Kidney epithelial cell (primary cell): ENCODE measurements at places on chromosomes 7 and 10. TPM values are rescaled to one million over a fixed set of nuclear protein-coding genes. Genes with fewer than 3 reads are reported as not detected.

SEC23IP gene
- total RNA-seq, result 25.6 and 28.9 TPM in 2 replicates

DNA sequence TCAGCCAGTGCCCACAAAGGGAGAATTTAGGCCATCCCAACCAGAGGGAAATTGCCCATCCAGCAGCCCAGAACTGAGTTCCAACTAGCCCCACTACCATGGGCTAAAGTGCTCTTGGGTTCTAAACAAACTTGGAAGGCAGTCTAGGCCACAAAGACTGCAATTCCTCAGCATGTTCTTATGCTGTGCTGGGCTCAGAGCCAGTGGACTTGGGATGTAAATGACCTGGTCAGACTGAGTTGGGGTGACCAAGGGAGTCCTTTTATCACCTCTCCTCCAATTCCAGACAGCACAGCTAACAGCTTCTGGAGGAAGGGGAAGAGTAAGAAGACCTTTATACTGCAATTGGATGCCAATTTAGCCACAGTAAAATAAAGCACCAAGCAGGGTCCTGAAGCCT is 607.2 kb upstream of the KCND2 start:
- peak; percentile 1 for DNase-seq

DNA sequence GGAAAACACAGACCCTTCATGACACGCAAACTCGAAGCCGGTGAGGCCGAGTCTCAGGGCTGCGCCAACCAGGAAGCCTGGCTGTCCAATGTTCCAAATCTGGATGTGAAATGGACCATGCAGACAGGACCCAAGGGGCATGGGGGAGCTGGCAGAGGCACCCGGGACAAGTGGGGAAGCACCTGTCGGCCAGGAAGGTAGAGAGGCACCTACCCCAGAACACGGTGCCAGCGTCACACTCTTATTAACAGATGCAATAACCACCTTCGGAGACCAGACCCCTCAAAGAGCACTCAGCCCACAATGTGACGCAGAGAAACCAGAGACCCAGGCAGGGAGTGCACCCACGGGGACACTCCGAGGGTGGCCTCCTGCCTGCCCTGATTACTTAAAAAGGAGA is 88.3 kb upstream of the PDGFA start:
- DNase-seq, result no peak

GRCh38 chr7:2955269-2955668 is 88.4 kb downstream of the CARD11 start:
- DNase-seq, result no peak

GFRA1 gene
- total RNA-seq, result 1.6 and 1.7 TPM in 2 replicates

ZNF37A gene
- total RNA-seq, result 10.8 and 12.9 TPM in 2 replicates

DNA sequence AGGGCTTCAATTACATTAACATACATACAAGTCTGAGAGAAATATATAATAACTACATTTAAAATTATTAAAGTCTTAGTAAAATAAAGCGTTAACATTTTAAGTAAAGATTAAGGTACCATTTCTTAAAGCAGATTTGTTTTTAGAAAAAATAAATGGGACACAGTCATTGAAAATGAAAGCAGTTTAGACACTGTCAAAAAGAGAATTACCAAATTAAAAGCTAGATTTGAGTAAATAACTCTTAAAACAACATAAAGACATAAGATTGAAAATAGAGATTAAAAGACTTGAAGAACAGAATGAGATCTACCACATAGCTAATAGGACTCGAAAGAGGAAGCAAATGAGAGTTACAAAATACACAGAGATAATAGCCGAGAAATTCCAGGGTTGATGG is 562.2 kb upstream of the FOXK1 start:
- no peak for DNase-seq

GRCh38 chr10:7030134-7030855 is 380.5 kb downstream of the SFMBT2 start:
- no peak for DNase-seq

DNA sequence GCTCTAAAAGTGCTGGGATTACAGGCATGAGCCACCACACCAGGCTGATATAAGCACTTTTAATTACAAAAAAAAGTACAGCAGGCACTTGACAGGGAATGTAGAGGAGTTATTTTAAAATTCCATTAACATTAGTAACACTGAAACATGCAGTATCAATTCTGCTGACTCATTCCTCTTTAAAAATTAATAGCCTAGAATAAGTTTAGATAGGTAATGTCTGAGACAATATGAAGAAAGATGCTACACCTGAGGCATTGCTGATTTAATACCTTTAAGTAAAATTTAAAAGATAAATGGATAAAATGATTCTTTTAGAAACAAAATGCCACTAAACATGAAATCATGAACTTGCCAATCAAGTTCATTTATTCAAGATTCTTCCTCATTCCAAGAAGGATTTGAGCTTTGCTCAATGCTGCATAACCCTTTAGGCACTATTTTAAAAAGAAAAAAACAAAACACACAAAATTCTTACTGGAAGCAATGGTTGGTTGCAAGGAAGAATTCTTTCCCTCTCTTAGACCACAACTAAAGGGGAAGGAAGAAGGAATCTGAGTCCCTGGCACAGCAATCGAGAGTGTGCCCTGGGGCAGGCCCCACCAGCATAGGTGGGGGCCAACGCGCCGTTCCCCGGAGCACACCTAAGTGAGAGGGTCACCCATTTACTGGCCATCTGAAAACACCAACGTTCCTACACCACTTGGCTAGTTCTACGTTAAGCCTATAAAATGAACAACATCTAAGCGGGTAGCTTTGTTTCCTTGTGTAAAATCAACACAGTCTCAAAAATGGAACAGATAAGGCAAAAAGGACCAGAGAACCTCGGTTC is 26.6 kb downstream of the ESYT2 start:
- DNase-seq, result peak; percentile 49

TSPAN12 gene
- total RNA-seq, result 10.9 and 12.5 TPM in 2 replicates

MAT1A gene
- total RNA-seq, result 0.38 TPM in 1 of 2 replicates, not detected in the other

GRCh38 chr7:139765143-139765542 is 12.7 kb downstream of the HIPK2 start:
- DNase-seq, result no peak

ARHGEF5 gene
- 22.6 and 25.1 TPM in 2 replicates for total RNA-seq

DNA sequence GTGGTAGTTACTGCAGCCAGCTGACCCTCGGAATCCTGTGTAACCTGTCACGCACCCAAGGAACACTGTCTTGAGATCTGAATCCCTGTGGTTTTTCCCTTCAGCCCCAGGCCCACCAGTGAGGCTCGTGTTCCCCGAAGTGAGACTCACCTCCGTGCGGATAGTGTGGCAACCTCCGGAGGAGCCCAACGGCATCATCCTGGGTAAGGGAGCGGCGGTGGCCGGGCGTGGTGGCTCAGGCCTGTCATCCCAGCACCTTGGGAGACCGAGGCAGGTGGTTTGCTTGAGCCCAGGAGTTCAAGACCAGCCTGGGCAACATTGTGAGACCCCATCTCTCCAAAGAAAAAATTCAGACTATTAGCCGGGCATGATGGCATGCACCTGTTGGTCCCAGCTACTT is 549.9 kb upstream of the FOXK1 start:
- DNase-seq, result no peak

DNA sequence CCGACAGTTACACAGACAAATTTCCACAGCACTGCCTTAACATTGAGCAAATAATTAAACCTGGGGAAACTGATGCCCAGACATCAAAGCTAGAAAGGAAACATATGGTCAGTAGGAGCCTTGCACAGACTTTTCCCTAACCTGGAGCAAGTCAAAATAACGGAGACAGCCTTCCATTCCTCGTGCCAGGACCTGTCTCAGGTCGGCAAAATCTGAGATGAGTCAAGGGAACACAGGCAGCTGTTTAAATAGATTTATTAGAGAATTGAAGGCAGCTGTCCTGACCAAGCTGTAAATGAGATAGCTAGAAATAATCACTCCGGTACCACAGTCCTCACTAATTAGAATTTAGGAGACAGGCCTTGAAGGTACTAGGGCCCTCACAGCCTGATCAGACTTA is 81.2 kb downstream of the RAMP3 start:
- DNase-seq, result no peak

DOCK1 gene
- 39.5 and 45.4 TPM in 2 replicates for total RNA-seq

CYP3A7 gene
- not detected in 2 replicates for total RNA-seq

CALCR gene
- not detected in 2 replicates for total RNA-seq

LRRC72 gene
- total RNA-seq, result not detected in 2 replicates

MYO1G gene
- total RNA-seq, result 0.04 and 0.27 TPM in 2 replicates

OGDHL gene
- total RNA-seq, result 1.7 and 2.2 TPM in 2 replicates

DNA sequence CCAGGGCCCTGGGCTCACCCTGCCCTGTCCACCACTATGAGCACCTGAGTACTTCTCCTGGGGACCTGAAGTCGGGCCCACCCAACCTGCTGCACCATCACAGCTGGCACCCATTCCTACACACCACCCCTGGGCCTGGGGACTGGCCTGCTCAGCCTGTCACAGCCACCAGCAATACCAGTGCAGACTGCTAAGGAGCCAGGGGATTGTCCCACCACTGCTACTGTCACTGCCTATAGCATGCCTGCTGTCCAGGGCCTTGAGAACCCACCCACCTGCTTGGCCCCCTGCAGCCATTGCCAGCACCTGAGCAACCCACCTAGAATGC is 624.8 kb upstream of the FOXK1 start:
- DNase-seq, result no peak

DNA sequence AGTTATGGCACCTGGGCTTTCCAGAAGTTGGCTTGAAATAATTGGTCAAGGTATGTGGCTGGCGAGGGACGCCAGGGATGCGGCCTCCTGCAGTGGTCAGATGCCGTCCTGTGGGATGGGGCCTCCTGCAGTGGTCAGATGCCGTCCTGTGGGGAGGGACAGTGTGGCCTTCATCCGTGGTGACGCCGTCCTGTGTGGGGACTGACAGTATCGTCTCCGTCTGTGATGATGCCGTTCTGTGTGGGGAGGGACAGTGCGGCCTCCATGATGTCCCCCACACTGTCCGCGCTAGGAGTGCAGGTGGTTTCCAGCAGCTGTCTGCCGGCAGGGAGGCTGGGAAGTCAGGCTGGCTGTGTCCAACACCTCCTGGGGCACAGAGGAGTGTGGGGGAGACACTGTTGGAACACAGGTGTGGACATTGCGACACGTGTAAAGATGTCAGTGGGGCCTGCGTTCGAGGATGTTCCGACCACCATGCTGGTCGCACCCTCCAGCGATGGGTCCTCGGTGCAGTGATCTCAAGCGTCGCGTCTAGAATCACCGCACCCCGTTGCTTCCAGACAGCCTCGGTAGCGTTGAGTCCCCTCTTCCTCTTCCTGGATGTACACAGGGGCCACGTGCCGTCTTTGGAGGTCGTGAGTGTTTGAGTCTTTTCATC is 52.6 kb downstream of the INPP5A start:
- DNase-seq, result no peak

- DNase-seq, result peak; percentile 97
These were observed 9.3 kb upstream of the TMEM270 start for GRCh38 chr7:73851410-73852338.

DNA sequence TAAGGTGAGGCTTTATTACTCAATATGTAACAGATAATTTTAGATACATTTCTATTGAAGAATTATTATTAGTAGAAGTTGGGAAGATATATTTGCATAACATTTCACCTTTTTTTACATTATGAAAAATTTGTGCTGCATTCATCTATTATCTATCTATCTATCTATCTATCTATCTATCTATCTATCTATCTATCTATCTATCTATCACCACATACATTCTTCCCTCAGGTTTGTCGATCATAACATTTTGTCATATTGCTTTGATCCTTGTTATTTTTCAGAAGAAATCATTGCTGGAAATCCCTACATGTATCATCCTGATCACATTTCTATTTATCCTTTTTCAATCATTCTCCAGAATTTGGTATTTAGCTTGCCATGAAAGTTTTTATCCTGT is 49.3 kb upstream of the CALCR start:
- no peak for DNase-seq

DNA sequence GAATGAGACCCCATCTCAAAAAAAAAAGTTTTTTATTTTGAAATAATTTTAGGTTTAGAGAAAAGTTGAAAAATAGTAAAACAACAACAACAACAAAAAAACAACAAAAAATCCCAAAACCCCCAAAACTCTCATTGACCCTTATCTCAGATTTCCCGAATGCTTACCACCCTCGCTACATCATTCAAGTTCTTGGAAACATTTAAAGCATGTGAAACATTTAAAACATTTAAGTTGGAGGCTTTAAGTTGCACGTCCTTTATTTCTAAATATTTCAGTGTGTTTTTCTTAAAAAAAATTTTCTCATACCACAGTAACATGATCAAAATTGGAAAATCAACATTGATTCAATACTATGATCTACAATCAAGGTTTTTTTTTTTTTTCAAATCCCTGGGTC is 382 bp upstream of the ARMS2 start:
- no peak for DNase-seq

ITGA8 gene
- total RNA-seq, result 0.13 and 0.14 TPM in 2 replicates

INSYN2A gene
- under 0.01 and 0.04 TPM in 2 replicates for total RNA-seq

DNA sequence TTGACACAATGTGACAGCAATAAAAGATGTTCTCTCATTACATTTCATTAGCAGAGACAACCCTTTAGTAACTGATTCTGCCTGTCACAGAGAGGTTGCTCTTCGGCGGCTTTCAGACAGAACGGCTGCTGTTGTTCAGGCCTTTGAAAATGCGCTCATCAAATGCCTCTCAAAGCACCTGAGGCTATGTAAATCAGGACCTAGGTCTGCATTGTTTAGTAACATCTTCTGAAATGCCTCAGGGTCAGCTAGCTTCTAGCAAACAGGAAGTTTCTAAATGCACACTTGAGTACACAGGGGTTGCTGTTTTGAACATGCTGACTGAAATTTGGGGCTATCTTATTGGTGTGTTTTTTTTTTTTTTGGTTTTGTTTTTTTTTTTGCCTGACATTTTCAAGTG is 143.3 kb upstream of the DKK1 start:
- no peak for DNase-seq

- DNase-seq, result no peak
These were observed 110.4 kb downstream of the RAMP3 start for GRCh38 chr7:45268013-45268412.

DNA sequence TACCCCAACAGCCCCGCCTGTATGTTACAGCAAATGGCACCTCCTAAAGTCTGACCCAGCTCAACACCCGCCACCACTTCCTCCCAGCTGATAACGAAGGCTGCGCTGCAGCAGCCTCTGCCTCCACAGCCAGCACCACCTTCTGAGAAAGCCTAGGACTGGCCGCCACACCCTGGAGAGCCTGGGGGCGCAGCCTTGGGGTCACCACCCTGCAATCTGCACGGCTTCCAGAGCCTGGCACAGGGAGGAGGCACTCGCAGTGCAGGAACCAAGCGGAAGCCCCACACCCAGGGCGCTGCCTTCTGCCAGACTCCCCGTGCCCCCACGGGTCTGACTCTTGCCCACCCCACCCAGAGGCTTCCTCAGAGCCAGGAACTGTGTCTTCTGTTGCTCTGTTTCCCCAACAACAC is 112.5 kb downstream of the MAD1L1 start:
- no peak for DNase-seq

MBL2 gene
- total RNA-seq, result not detected in 2 replicates

GSTO2 gene
- total RNA-seq, result 22.0 and 24.0 TPM in 2 replicates
